Right lobe of liver (tissue), 6 donors: ENCODE measurements at places on chromosomes 2 and 18.

GRCh38 chr2:161104054-161104553, 56.1 kb upstream of the TANK start:
- no peak for DNase-seq

DNA sequence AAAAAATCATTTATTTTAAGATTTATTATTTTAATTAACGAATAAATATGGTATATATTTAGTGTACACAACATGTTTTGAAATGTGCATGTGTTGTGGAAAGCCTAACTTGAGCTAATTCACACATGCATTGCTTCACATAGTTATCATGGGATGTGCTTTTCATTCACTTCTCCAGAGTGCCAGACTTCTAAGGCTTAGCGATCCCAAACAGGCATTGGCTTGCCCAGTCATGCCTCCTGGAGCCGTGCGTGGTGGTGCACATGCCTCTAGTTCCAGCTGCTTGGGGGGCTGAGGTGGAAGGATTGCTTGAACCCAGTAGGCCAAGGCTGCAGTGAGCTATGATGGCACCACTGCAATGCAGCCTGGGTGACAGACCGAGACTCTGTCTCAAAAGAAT, 40.5 kb downstream of the ARHGEF4 start:
- no peak for DNase-seq

DNA sequence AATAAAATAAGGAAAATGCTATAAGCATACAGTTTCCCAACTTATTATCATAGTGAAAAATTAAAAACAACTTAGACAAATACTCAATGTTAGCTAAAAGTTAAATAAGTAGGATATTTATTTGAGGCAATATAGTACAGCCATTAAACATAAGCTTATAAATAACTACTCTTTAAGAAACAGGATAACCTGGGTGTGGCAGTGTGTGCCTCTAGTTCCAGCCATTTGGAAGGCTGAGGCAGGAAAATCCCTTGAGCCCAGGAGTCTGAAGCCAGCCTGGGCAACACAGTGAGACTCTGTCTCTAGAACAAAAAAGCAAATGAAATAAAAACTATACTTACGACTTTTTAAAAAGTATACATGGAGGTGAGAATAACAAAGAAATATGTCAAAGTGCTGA, 39.7 kb downstream of the VIL1 start:
- DNase-seq: no peak

DNA sequence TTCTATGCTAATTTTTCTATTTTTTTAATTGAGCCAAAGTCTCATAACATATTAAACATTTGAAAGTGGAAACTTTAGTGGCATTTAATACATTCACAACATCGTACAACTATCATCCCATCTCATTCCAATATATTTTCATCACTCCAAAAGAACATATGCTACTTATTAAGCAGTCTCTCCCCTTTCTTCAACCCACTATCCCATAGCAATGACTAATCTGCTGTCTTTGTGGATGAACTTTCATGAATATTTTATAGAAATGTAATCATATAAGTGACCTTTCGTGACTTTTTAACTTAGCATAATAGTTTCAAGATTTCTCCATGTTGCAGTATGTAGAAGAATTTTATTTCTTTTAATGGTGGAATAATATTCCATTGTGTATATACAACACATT, 90.3 kb downstream of the CCDC178 start:
- no peak for DNase-seq

GRCh38 chr2:121388371-121388770, 103.4 kb upstream of the TFCP2L1 start:
- no peak for DNase-seq

DNA sequence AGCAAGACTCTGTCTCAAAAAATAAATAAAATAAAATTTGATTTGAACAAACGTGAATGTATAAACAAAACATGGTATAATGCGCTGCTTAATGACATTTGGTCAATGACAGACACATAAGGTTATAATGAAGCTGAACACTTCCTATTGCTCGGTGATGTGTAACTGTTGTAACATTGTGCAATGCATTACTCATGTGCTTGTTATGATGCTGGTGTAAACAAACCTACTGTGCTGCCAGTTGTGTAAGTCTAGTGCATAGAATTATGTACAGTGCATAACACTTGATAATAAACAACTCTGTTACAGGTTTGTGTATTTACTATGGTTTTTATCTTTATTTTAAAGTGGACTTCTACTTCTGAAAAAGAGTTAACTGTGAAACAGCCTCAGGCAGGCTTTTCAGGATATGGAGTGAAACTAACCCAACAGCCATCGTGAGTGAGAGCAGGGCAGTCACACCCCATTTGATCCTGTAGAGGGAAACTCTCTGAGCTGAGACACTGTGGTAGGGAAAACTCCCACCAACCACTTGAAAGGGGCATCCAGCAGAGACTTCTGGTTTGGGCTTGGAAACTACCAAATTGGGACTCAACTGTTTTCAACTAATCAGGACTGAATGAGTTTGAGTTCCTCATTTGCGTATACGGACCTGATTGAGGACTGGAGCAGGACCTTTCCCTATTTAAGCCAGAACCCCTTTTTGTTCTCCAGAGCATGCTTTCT, 8.7 kb upstream of the RPRD1A start:
- no peak for DNase-seq

GRCh38 chr2:121074293-121074932, 210.6 kb downstream of the TFCP2L1 start:
- no peak for DNase-seq

GRCh38 chr2:27024188-27024587, 8.6 kb upstream of the TMEM214 start:
- DNase-seq: no peak

- DNase-seq: no peak
These were observed 142.4 kb upstream of the ALPP start for GRCh38 chr2:232236200-232236599.

DNA sequence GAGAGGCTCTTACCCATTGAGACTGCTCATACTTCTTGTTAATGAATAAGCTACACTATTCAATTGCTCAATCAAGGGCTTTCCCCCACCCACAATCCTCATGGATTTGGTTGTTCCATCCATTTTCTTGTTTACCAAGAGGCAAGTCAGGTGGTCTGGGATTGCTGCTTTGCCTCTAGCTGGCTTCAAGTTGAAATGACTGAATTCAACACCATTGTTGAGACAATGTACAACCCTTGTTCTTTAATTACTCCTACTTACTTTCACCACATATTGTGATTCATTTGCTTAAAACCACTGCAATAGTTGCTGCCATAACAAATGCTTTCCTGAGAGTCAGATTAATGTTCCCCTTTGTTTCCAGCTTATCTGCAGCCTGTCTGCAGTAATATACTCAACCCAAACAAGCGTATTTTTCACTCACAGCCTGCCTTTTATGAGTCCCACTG, 532.2 kb downstream of the RIT2 start:
- no peak for DNase-seq

GRCh38 chr2:85678794-85679672, 11.0 kb upstream of the SFTPB start:
- peak; percentile 94 for DNase-seq

- DNase-seq: no peak
These were observed 8.7 kb downstream of the OSBPL1A start for GRCh38 chr18:24388957-24389356.

DNA sequence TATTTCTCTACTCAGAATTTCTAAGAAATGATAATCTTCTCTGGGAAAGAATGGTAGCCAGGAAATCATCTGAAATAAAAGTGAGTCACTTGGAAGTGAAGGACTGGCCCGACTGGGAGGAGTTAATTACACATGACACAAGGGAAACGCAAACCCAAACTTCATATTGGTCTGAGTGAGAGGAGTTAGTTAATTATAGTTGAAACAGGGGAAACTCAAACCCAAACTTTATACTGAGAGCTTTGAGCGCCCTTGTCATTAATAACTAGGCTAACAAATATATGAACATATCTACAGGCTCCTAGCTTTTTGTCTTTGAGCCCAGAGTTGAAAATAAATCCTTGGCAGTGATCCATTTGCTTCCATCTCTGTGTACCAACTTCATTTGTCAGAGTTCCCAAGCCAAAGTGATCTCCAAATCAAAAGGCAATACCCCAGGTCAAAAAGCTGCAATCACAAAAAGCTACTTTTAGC, 187.8 kb upstream of the COL3A1 start:
- DNase-seq: no peak

DNA sequence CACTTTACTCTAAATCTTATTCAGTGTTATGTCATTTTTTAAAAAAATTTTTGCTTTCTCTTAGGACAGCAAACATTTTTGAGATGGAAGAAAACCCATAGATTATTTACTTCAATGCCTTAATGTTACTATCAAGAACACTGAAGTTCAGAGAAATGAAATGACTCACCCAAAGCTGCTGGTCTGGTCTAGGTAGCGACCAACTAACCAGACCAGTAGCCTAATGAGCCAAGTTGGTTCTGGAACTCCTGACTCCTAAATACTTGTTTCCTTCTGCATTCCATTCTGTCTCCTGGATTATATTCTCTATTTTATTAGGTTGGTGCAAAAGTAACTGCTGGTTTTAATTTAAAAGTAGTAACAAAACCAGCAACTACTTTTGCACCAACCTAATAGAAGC, 35.4 kb downstream of the SLC8A1 start:
- DNase-seq: no peak

DNA sequence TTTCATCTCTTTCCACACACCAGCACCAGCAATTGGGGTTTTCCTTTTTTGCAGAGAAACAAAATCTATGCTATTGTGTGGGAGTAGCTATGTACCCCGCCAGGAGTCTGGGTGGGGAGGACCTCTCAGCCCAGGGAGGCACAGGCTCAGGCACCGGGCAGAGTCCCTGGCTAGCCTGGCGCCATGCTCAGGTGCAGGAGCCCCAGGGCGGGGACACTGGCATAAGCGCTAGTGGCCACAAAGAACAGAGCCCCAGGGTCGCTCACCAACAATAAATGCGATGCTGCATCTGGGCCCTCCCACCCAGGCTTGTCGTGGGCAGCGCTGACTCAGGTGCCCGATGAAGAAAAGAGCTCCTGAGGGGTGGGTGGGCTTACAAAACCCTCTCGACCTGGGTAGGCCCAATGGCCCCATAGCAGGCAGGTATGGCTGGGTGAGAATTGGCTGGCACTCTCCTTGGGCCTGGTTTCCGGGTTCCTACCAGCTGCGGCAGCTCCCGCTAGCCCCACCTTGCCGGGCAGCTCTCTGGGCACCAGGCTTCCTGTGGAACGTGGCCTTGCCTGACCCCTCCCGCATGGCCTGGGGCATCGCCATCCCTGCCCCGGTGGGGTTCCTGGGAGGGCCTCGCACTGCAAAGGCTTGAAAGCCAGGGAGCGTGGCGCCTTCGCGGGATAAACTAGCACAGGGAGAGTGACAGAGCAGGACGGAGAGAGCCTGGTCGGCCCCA, 31.8 kb upstream of the COL6A3 start:
- DNase-seq: no peak

GRCh38 chr2:9211496-9211895, 4.9 kb downstream of the ASAP2 start:
- DNase-seq: no peak

- no peak for DNase-seq
These were observed 35.6 kb downstream of the PXDN start for GRCh38 chr2:1708476-1709334.

DNA sequence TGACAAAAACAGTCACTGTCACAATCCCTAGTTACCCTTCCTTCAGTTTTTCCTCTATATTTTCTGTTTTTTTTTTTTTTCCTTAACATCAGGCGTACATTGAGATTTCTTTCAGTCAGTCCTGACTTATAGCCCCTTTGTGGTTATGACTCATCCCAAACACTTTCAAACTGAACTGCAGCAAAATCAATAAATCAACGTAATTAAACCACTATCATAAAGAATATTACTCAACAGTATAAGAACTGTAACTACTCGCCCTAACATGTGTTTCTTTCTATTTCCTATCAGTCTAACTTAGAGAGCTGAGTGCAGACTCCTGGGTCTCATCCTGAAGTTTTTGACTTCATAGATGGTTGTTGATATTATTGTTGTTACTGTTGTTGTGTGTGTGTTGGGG, 523.5 kb downstream of the LRRTM4 start:
- no peak for DNase-seq

DNA sequence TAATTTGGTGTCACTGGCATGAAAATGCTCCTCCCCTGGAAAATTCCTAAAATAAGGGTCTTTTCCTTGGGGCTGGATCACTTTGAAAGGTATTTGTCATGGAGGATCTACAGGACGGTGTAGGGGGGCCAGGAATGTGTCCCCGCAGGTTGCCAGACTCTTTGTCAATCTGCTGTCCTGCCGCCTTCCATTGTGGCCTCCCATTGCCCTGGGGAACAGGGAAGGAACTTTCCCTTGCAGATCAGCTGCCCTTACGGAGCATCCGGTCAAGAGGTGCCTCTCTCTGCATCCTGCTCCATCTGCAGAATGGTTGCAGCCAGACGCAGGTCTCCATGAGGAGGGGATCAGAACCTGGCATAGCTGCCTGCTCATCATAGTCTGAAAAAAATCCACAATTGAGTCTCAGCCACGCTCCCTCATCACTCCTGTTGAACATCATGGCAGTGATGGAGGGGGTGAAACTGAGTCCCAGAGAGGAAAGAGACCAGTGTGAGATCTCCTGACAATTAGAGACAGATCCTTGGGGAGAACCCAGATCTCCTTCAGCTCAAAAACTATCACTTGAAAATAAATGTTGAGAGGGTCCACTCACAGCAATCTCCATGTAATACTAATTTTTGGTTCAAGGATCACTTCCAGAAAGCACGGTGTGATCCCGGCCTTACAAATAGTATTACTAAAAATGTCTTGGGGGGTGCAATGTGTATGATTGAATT, 244.8 kb downstream of the MYCN start:
- no peak for DNase-seq

DNA sequence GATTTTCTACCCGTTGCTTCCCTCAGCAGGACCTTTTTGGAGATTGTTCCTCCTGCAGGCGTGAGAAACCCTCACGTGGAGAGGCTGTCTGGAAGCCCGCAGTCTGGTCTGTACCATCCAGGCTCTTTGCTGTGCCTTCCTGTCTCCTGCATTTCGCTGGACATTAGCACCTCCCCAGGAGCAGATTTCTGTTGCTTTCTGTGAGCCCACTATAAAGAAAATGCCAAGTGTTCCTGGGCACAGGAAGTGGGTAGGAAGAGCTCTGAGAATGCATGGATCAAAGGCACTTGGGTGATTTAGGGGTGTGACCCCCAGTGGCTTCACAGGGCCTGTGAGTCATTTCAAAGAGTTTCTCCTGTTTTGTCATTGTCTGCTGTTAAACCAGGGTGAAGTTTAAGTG, 27.3 kb downstream of the SPTBN1 start:
- no peak for DNase-seq

DNA sequence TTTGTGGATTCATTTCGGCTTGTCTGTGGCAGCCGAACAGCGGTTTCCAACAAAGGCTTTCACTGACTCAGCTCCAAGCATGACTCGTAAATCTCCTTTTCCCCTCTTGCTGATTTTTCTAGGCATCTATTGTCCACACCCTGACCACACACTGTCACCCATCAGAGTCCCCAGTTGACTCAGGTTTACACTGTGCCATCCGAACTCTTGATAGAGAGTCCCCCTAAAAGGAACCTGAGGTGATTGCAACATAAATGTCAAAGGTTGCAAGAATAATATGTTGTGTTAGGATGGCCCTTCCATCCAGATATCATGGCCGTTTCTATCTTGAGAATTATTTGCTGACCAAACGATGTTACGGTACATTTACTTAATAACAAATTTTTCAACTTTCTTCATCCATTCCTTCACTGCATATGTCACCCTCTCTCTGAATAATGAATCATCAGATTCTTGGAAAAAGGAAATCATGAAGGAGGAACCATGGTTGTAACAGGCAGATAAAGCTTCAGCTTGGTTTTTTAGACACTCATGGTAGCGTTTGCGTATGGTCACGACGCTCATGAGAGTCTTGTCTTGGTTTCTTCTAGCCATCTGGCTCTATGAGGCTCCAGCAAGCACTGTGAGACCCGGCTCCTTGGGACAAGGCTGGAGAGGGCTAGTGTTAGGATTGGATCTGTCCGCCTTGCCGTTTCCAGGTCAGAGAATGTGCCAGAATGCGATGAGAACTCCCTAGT, 72.1 kb downstream of the NPAS2 start:
- DNase-seq: no peak
